Stimulated activated CD8-positive, alpha-beta memory T cell treated with anti-CD3 and anti-CD28 coated beads, Interleukin-12 subunit alpha, Interleukin-12 subunit beta, amount 100 ng/mL, for 4 hours (primary cell): ENCODE measurements at places on chromosomes 2 and 18.

GRCh38 chr2:45272549-45273265 is 263.5 kb upstream of the SIX2 start:
- DNase-seq = no peak

- no peak for DNase-seq
Measured at GRCh38 chr2:152443771-152444170, 108.8 kb downstream of the FMNL2 start.

- no peak for DNase-seq
Measured at GRCh38 chr2:5946225-5947115, 254.3 kb downstream of the SOX11 start.

DNA sequence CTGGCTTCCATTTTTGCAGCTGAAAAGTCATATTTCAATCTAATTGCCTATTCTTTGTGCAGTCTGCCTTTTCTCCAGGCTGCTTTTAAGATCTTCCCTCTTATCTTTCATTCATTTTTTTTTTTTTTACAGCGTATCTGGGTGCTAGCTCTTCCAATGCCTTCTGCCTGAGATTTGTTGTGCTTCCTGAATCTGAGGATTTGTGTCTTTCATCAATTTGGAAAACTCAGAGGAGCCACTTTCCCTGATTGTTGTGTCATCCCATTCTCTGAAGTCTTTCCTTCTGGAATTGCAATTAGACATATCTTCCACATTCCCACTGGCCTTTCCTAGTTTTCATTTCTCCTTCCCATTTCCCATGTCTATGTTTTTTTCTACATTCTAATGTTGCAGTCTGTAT is 21.9 kb upstream of the ACKR3 start:
- no peak for DNase-seq

- DNase-seq = no peak
Measured at GRCh38 chr2:9578467-9579235, 23.0 kb upstream of the ADAM17 start.

- DNase-seq = no peak
Measured at GRCh38 chr18:2138552-2138951, 432.8 kb downstream of the METTL4 start.

DNA sequence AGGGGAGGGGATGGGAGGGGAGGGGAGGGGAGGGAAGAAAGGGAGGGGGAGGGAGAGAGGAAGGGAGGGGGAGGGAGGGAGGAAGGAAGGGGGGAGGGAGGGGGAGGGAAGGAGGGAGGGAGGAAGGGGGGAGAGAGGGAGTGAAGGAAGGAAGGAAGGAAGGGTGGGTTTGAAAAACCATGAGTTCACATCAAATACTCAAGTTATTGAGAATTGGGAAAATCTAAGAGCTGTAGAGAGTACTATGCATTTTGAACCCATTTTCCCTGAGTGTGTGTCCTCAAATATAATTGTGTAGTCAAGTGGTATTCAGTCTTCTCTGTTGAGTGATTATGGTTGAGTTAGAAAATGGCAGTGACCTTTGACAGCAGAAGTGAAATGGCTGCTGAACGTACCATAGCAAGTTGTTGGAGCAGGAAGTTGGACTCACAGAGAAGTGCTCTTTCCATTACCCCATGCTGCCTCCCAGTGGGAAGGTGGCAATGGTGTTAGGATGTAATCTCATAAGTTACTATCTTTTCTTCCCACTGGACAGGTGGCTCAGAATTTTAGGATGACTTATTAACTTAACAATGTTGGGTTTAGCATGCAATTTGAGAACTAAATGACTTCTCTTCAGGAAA is 214.6 kb downstream of the SETBP1 start:
- DNase-seq = no peak

- DNase-seq = no peak
Measured at GRCh38 chr2:48695991-48696390, 59.5 kb downstream of the LHCGR start.

DNA sequence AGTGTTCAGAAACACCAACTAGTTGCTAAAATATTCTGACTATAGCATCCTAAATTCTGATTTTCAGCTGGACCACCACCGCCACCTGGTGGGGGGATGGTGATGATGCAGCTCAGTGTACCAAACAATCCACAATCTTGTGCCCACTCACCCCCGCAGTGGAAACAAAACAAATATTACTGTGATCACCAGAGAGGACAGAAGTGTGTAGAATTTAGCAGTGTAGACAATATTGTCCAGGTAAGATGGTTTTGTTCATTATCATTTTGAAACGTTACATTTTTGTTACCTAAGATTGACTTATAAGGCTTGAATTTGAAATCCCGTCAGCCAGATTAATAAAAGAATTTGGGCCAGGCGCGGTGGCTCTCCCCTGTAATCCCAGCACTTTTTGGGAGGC is 31.7 kb upstream of the UBXN4 start:
- peak; percentile 47 for DNase-seq

- no peak for DNase-seq
Measured at GRCh38 chr2:198309673-198310280, 505.4 kb downstream of the PLCL1 start.

- no peak for DNase-seq
Measured at GRCh38 chr2:182906454-182906853, 40.0 kb upstream of the FRZB start.

DNA sequence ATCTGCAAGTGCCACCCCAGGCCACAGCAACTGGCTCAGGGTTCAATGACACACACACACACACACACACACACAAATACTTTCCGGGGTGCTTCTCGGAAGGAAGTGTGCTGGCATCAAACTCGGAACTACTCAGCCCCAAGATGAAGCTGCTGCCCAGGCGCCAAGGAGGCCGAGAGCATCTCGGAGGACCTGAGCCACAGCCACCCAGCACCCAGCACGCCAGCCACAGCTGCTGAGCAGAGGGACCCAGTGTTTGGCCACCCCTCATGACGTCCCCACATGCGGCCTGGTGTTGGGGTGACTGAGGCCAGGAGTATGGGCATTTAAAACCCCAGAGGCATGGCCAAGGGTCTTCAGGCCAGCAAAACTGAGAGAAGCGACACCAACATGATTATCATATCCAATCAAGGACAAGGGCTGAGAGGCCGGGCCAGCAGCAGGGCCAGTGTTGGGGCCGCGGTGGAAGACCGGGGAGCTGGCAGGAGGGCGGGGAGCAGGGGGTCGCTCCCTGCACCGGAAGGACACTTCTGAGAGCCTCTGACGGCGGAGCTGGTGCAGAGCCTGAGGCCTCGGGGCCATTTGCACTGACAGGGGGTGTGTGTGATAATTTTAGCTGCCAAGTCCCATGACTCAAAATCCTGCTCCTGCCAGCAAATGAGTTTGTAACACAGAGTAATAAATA is 61.8 kb downstream of the BIN1 start:
- DNase-seq = no peak

GRCh38 chr2:21552981-21553380 is 429.2 kb downstream of the TDRD15 start:
- DNase-seq = no peak

DNA sequence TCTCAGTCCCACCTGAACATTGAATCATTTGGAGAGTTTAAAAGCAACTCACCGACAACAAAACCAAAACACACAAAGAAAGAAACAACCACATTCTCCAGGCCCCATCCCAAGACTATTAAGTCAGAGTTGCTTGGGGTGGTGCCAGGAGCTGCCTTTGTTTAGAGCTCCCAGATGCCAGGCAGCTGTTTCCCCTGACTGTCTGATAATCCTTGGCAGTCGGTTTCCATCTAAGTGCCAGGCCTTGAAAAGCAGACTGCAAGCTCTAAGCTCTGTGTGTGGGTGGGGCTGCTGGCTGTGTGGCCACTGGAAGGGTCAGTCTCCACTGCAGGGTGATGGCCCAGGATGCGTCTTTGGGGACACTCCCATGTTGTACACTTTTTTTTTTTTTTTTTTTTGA is 255.3 kb upstream of the AGAP1 start:
- no peak for DNase-seq

- peak; percentile 9 for DNase-seq
Measured at GRCh38 chr18:31684279-31685096, at the start of gene B4GALT6. Gene B4GALT6, minus strand, starts transcription at chr18:31684581. Its CDS starts 155 bp downstream, at chr18:31684426.

DNA sequence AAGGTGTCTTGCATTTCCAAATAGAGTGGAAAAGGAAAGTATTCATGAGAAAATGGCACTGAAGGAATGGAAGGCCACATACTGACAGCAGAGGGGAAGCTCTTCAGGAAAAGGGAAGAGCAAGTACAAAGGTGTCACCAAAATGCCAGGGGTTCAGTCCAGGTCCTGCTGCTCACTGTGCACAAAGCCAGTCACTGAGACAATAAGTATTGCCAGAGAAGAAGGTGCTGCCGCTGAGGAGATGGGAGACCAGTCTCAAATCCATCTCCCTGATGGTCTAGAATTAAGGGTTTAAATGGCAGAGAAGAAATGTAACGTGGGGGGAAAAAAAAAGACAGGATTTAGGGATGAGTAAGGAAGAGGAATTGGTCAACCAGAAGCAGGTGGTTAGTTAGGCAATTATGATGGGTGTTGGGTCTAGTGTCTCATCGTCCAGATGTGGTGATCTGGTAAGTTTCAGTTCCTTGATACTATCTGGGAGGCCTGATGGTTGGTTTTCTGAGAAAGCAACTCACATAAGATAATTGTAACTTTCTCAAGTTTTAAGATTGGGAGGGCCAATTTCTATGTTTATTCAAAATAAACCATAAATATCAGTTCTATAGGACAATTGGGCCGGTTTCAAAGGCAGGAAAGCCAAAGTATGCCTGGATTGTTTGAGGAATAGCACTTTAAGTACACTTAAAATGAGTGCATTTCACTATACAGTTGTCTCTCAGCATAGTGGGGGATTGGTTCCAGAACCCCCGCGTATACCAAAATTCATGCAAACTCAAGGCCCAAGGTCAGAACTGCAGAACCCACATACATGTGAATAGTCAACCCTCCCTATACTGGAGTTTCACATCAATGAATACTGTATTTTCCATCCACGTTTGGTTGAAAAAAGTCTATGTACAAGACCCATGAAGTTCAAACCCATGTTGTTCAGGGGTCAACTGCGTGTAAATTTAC is 109.1 kb upstream of the DNAJC10 start:
- DNase-seq = no peak

DNA sequence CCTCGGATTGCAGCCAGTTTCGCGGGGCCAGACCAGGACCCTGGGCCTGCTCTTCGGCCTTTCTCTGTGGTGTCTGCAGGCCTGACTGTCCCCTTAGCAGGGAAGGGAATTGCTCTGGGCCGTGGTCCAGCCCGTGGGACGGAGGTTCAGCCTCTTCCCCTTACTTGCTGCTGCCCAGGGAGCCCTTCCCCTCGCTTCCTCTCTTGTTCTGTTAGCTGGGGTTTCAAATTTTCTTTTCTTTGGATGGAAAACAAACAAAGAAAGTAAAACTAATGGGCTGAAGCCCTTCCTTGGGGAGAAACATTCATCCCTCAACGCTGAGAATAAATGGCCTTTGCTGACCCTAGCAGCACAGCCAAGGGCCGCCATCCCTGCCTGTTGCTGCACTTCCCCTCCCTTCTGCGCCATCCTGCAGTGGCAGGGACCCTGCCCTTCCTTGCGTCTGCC is 52.4 kb downstream of the ASAP2 start:
- no peak for DNase-seq

- DNase-seq = no peak
Measured at GRCh38 chr18:22564036-22564435, 146.3 kb upstream of the CTAGE1 start.

DNA sequence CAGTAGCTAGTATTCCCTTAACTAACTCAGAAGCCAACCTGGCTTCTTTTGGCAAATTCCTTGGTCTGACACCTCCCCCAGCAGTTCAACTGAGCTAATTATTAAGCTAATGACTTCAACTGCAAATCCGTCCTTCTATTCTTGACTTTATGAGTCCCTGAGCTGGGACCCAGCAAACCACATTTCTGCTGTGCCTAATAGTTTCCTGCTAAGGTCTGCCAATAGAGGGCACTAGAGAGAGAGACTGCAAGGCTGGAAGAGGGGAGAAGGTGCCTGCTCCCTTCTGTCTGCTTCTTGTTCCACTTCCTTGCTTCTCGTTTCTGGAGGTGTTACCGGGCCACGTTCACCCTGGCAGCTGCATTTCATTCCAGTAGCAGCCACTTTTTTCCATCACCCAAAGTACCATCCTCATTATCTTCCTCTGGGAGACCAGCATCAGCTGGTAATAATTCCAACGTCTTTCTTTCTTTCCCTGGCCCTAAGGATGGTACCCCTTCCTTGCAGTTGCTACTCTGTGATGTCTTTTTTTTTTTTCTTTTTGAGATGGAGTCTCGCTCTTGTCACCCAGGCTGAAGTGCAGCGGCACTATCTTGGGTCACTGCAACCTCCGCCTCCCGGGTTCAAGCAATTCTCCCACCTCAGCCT is 352.0 kb downstream of the TNS1 start:
- DNase-seq = no peak

DNA sequence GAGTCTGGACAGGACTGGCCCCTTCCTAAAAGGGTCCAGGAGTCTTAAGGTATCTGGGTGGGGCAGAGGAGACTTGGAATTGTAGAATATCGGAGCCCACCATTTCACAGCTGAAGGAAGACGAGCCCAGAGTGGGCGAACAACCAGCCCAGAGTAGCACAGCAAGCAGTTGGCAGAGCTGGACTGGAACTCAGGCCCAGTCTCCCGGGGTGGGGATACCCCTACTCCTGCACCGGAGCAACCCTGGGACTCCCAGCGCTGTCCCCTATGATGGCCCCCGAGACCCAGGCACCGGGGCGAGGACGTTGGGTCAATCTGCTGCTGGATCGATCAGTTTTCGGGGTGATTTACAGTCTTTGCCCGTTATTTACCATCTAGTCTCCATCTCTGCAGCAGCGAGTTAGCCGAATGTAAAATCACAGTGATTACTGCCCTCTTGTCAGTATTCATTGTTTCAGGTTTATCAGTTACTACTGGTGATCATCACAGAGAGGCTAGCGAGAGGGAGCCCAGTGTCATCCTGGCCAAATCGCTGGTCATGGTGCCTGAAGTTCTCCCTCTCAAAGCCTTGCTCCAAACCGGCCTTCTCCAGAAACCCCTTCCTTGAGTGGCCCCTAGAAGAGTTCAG is 75.3 kb downstream of the SMAD7 start:
- no peak for DNase-seq

DNA sequence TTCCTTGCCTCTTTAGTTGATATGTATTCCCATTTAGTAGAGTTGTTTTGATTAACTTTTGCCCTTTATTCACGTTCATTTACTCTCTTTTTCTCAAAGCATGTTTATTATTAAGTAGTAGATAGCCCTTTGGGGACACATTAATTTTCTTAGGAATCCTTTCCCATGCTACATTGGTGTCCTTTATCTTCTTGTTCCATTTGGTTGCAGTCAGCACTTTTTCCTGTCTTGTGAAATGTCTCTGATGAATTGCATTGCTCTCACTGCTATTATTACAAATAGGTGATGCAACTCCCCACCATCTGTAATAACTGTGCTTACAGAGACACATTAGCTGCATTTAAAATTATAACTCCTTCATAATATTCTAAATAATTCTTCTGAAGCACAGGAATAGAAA is 428.5 kb upstream of the CNTNAP5 start:
- no peak for DNase-seq

GRCh38 chr2:182261860-182262387 is 164.9 kb downstream of the PDE1A start:
- DNase-seq = no peak

DNA sequence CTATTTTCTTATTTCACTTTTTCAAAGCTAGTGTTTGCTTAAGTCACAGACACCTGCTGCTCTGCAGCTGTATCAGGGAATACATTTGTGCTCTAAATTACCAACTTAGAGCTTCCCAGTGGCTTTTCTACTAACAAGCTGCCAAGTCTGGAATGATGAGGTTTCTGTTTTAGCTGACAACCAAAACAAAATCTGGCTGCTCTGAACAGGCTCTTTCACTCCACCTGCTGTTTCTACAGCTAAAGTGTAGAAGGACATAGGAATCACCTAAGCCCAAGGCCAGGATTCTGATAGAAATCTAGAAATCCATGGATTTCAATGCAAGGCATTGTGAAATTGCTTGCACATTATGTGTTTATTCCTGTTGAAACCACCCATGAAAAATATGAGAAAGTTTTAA is 201.2 kb downstream of the SUCLG1 start:
- DNase-seq = no peak

GRCh38 chr2:28565720-28566295 is 69.9 kb downstream of the PLB1 start:
- no peak for DNase-seq
